ENCODE measurements at places on chromosomes 1 and 21.

- no peak overlapping the region for H3K4me3 ChIP-seq
- no peaks in the 10 kb centered on the region for H3K36me3 ChIP-seq
- no peaks in the 10 kb centered on the region for H3K4me1 ChIP-seq
- H3K27me3 ChIP-seq: no peaks in the 10 kb centered on the region
- H3K27ac ChIP-seq: no peak overlapping the region
- DNase-seq: no peak
Observed at GRCh38 chr1:70819785-70820184, 227.8 kb downstream of the PTGER3 start.

DNA sequence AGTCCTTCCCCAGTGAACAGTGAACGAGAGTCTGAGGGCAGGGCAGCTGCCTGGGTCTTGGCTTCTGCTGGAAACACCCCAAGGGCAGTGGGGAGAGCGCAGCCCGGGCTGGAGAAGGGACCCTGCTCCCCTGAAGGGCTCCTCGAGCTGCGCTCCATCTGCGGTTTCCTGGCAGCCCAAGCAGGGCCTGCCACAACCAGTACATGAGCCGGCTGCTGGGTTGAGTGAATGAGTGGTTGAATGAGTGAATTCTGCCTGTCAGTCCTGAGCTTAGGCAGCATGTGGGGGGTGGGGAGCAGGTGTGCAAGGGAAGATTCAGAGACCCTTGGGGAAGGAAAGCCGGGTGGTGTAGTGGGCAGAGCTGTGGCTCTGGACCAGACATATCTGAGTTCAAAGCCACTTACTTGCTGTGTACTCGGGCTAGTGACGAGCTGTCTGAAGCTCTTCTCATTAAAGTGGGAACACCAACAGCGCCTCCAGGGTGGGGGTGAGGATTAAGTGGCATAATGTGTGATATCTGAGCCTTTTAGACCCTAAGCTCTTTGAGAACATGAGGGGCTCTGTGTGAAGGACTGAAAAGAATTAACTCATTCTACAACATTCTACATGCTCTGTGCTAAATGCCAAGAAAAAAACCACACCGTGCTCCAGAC lies 3.7 kb downstream of the OPRD1 start:
- no peak overlapping the region for H3K4me3 ChIP-seq
- peak; percentile 48 for DNase-seq
- H3K4me1 ChIP-seq: peaks cover 3% of the 10 kb centered on the region
- no peaks in the 10 kb centered on the region for H3K36me3 ChIP-seq
- H3K27ac ChIP-seq: no peak overlapping the region

DNA sequence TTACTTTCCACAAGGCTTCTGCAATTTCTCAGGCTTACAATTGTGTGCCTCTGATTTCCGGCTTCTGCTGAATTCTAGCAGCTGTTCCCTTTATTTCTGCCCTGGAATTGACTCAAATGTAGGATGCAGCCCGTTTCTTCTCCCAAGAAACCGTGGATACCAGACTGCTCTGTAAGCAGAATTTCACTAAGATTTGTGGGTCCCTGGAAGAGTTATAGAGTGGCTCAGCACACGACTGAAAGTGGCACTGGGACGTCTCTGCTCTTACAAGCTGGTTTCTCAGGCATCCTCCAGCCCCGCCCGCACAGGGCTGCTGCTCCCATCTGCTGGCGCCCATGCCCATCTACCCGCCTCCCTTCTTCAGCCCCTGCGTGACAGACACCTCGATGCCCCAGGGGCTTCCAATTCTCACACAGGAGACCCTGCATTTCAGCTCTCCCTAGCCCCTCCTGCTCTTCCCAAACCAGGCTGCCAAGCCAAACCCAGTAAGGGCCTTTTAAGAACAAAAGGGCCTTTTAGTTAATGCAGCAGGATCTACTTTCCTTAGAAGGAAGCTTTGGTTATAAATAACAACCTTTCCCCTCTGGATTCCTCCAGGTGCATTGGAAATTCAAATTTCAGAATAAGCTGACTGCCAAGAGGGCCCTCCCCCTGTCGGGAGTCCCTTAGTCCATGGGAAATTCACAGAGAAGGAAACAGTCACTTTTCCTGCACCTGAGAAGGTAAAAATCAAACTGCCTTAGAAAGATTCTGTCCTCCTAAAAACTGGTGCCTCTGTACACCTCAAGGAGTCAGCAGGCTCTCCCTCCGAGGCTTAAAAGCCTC lies 45.4 kb upstream of the TENT5B start:
- DNase-seq: no peak
- no peak overlapping the region for H3K4me3 ChIP-seq
- no peak overlapping the region for H3K27ac ChIP-seq
- H3K27me3 ChIP-seq: no peaks in the 10 kb centered on the region
- H3K4me1 ChIP-seq: no peaks in the 10 kb centered on the region

- no peak overlapping the region for H3K27ac ChIP-seq
- no peak for DNase-seq
- peaks cover 8% of the 10 kb centered on the region for H3K4me1 ChIP-seq
- H3K27me3 ChIP-seq: peaks cover 77% of the 10 kb centered on the region
- no peaks in the 10 kb centered on the region for H3K36me3 ChIP-seq
- H3K4me3 ChIP-seq: no peak overlapping the region
Observed at GRCh38 chr1:212952641-212952976, 2.3 kb downstream of the VASH2 start.

Measured in activated CD8-positive, alpha-beta memory T cell treated with anti-CD3 and anti-CD28 coated beads, Interleukin-2, amount 10 ng/mL, durations not matched to agents 7 days and 5 days (primary cell).